ENCODE measurements at places on chromosomes 1 and 21. TPM values are rescaled to one million over a fixed set of nuclear protein-coding genes. Genes with fewer than 3 reads are reported as not detected.

DENND2C gene
- 2.6 TPM for total RNA-seq

DNA sequence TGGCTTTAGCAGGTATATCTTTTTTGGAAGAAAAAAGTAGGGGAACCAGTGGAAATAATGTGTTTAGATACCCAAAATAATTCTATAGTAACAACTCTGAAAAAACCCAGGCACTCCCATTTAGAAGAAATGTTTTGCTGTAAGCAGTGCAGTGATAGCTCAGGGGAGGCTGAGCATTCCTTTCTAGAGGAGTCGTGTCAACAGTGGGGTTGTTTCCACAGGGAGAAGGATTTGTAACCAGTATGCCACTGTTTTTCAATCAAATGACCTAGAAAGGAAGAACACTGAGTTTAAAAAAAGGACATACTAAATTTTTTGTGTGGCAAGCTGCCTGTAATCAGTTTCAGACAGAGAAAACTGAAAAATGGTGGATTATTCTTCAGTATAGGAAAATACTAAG lies 2.4 kb downstream of the PGD start:
- no peak for DNase-seq

- no peak for DNase-seq
Observed at GRCh38 chr1:88208389-88208788, 475.7 kb upstream of the PKN2 start.

DNA sequence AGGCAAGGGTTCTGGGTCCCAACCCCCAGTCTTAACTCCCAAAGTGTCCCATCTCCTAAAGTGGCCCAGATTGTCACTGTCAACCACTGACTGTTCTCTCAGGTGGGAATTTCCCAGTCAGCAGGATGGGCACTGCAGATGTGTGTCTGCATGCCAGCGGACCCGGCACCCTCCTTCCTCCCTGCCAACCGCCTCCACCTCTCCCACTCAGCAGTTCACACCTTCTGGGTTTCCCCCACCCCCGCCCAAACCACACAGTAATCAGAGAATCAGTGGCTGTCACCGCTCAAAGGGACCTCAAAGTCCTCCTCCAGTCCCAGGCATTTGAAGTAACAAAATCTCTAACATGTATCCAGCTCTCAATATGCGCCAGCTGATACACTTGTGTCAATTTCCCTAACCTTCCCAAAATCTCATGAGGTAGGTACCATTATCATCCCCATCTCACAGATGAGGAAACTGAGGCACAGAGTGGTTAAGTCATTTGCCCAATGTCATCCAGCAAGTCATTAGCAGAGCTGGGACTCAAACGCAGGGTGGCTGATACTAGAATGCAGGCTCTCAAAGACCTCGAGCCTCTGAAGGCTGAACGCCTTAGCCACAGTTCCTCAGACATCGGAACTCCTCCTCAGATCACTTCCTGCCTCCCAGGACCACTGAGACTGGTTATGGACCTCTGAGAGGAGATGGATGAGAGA lies 4.8 kb downstream of the RUNX3 start:
- DNase-seq, result no peak

- DNase-seq, result no peak
Observed at GRCh38 chr1:55877437-55878232, 662.5 kb upstream of the USP24 start.

DNA sequence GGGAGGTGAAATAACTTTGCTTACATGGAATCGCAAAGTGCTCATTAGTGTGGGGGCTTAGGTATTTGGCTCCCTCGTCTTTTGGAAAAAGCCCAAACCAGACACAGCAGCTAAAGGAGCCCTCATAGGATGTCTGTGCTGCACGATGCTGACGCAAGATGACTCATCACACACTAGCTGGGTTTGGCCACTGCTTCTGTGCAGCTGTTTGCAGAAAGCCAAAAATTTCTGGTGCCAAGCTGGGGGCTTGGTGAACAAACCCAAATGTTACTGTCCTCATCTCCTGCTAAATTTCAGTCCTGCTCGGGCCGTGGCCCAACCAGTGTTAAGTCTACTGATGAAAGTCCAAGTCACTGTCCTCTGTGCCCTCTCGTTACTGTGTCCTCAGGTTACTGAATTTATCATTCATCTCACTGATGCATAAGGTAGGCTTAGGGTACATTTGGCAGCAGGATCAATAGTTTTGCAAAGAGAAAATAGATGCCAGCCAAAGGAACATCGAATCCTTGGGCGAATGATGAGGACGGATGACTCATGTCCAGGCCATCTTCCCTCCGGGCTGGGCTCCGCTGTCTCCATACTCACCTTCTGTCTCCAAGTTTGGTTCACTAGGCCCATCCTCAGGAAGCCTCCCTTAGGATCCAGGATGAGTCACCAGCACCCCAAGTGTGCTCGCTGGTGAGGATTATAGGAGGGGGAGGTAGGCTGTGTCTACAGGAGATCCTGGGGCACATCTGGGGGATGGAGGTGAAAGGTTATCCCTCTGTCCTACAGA lies 177.7 kb downstream of the ADSS2 start:
- DNase-seq, result peak; percentile 84

THEMIS2 gene
- total RNA-seq, result 64.9 TPM

GRCh38 chr1:193480755-193481154 lies 294.3 kb upstream of the B3GALT2 start:
- DNase-seq, result no peak

DNA sequence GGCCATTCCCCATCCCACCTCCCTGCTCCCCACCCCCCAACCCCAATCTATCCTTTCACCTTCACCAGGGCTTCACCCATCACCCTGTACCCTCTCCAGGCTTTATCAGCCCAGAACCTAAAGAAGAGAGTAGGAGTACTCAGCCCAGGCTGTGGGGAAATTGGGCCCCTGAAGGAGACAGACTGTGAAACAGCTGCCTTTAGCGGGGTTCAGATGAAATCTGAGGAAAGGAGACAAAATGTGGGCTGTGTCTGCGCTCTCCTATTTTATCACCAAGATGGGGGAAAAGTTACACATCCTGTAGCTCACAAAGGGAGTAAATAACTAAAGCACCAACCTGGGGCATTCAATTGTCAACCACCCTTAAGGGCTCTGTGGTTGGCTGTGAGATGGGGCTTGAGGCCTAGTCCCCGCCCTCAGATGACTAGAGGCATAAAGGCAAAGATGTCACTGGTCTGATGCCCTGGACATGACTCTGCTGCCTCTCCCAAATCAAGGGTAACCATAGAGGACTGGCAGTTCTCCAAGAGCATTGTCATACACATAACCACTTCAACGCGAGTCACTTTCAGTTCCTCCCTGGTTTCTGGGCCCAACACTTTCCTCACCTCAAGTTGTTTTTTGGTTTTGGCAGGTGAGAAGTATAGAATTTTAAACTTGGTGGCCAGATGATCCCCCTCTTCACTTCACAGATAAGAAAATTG lies 30.0 kb downstream of the SLC27A3 start:
- DNase-seq, result no peak

- no peak for DNase-seq
Observed at GRCh38 chr1:32051706-32052105, 21.0 kb upstream of the TMEM39B start.

EDN2 gene
- total RNA-seq, result not detected

NTRK1 gene
- total RNA-seq, result 1.8 TPM

OR10J1 gene
- not detected for total RNA-seq

GNAI3 gene
- total RNA-seq, result 8.7 TPM

DNA sequence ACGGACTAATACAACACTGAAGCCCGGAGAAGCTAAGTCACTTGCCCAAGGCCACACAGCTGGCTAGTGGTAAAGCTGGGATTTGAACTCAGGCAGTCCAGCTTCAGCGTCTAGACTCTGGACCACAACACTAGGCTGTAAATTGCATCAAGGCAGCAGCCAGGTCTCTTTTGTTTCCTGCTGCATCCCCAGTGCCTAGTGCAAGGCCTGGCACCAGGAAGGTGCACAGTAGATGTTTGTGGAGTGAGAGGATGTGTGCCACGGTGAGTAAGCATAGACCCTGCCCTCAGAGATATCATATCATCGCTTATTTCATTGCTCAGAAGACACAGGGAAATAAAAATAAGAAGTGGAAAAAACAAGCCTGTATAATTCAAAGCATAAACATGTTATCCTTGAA lies 40.9 kb downstream of the IGSF21 start:
- DNase-seq, result no peak

ANKRD45 gene
- 0.29 TPM for total RNA-seq

DNA sequence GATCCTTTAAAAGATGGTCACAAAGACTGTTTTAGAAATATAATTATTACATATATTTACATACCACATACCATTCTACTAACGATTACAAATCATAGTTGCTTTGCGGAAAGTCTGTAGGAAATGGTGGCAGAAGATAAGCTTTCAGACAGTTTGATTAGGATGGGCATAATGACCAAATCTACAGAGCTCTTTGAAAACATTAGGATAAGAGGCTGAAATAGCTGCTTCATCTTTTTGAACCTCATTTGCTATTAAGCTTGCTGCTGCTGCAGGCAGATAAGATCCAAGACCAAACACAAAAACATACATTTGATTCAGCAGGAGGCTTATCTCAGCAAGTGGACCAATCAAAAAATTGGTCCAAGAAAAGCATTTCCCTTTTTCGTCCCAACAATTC lies 47.1 kb downstream of the DDAH1 start:
- no peak for DNase-seq

Data from mesenteric fat pad (tissue), 1 donor.